ENCODE measurements at places on chromosomes 4 and X. TPM values are rescaled to one million over a fixed set of nuclear protein-coding genes. Genes with fewer than 3 reads are reported as not detected.

F9 gene
- total RNA-seq, result not detected

NEXMIF gene
- total RNA-seq, result not detected

UGT2B7 gene
- total RNA-seq, result not detected

DKC1 gene
- total RNA-seq, result 94.0 TPM

PASD1 gene
- total RNA-seq, result not detected

FHIP1A gene
- total RNA-seq, result not detected

DHRSX gene
- total RNA-seq, result 14.0 TPM

TRIML2 gene
- not detected for total RNA-seq

AVPR2 gene
- total RNA-seq, result not detected

Measured in Karpas-422 (cell line).